ENCODE measurements at places on chromosomes 7 and 10.

GRCh38 chr7:102077081-102077480 is 209.6 kb upstream of the SH2B2 start:
- no peak for DNase-seq

- no peak for DNase-seq
Observed at GRCh38 chr7:145915679-145916078, 200.9 kb upstream of the CNTNAP2 start.

DNA sequence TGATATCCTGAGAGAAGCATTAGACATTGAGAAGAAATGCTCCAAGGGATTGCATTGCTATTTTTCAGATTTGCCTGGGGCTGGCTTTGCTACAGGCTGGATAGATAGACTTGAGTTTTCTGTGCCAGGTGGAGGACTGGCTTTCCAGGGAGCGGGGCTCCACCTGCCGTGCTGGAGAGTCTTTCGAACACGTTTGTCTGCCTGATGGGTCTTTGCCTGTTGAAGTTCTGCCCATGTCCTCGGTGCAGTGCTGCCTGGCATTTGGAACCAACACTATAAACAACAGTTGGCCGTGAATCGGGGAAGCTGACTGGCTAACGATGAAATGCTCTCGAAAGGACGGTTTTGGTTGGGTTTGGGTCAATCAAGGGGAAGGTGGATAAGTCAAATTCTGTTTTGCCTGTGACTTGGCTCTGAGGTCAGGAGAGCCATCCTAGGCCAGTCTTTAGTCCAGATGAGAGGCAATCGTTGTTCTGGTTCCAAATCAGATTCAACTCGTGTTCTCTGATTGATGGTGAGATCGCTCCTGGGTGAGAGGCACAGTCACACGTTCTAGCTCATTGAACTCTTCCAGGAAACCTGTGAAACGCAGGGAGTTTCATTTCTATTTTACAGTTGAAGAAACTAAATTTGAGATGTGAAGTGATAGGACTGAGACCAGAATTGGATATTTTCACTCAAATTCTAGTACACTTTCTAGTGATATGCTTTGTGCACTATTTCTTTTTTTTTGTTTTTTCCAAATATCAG is 599.0 kb downstream of the TYW1 start:
- no peak for DNase-seq

DNA sequence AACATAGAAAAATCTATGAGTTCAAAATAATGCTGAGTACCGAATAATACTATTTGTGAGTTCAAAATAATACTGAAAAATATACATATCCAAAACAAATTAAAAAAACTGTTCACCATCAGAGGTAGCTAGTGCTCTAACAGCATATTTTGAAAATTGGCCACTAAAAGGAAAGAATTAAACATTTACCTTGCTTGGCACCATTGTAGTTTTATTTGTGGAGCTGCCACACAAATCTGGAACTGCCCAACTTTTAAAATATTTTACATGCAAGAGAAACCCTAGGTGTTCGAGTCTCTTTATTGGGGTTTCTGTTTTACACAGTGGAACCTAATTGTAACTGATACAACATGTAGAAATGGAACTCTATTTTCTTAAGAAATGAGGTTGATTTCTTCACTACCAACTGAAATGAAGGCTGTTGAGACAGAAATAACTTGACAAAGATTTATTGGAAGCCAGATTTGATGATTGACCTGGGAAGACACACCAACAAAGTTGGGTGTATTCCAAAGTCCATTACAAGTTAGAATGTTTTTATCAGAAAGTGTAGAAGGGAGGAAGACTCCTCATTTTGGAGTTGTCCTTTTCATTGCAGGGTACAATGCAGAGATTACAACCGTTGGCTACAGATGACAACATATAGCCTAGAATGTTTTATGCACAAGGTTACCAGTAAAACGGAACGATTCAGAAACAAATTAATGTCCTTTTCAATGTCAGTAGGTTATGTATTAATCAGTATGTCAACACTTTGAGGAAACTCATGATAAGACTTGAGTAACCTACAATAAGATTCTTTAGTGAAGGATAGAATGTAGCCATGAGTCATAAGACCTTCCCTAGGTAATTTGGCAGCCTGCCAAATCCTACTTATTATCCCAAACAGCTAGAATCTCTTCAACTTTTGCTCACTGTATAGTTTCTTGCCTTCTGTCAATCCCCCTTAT is 73.8 kb upstream of the PAPSS2 start:
- no peak for DNase-seq

GRCh38 chr10:30056281-30056680 is 3.1 kb downstream of the JCAD start:
- DNase-seq: no peak

DNA sequence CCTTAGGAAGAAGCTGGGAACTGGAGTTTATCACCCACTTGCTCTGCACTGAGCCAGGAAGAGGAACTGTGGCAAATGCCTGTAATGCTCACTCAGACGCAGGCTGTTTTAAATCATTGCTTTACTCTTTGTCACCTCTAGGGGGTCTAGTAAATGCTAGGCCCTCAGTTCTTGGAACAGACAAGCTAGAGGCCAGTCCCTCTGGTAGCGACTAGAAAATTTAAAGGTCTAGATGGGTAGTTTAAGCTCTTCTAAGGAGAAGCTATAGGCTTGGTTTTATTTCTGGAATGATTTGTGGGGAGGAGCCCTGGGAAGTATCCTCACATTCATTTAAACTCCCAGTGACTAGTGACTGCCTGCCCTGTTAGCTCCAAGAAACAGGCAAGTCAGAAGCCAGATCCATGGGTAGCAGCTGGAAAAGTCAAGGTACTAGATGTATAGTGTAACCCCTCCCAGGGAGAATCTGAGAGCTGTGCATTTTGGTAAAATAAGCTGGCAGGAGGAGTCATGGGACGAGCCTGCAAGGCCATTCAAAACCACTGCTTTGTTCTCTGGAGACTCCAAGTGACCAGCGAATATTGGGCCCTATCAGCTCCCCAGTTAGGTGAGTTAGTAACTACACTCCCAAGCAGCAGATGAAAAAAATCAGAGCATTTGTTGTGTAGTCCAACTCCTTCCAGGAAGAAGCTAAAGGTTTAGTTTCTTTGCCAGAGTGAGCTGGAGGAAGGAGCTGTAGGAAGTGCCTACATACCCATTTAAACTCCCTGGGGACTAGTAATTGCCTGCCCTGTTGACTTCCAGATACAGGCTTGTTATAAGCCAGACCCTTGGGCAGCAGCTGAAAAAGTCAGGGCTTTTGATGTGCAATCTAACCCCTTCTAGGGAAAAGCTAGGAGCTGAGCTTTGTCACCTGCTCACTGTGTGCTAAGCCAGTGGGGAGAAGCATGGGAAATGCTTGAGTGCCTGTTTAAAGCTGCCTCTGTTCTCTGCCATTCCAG is 68.9 kb downstream of the DYNC1I1 start:
- no peak for DNase-seq

- no peak for DNase-seq
Observed at GRCh38 chr7:97381815-97382554, 264.5 kb downstream of the SDHAF3 start.

- DNase-seq: no peak
Observed at GRCh38 chr10:23442936-23443335, 4.1 kb downstream of the OTUD1 start.

GRCh38 chr10:63155388-63156020 is 22.4 kb downstream of the NRBF2 start:
- no peak for DNase-seq

GRCh38 chr7:79455173-79455790 is 1.8 kb upstream of the MAGI2 start:
- no peak for DNase-seq

DNA sequence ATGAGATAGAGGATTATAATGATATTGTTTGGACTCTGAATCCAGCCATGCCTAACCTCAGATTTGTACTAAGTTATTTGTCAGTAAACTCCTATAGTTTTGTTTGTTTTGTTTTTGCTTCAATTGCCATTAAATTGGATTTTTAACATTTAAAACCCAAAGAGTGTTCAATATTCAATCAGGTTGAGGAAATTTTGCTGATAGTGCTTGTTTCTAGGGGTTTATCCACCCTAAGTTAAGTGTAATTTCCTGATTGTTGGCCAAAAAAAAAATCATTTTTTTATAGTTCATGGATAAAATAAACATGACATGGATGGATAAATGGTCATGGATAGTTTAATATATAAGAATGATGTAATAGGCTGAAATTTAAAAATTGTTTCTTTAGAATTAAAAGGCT is 11.4 kb upstream of the BET1 start:
- no peak for DNase-seq

GRCh38 chr10:31393844-31394243 is 74.8 kb downstream of the ZEB1 start:
- DNase-seq: no peak

- DNase-seq: no peak
Observed at GRCh38 chr10:95297402-95297801, 6.6 kb upstream of the PDLIM1 start.

DNA sequence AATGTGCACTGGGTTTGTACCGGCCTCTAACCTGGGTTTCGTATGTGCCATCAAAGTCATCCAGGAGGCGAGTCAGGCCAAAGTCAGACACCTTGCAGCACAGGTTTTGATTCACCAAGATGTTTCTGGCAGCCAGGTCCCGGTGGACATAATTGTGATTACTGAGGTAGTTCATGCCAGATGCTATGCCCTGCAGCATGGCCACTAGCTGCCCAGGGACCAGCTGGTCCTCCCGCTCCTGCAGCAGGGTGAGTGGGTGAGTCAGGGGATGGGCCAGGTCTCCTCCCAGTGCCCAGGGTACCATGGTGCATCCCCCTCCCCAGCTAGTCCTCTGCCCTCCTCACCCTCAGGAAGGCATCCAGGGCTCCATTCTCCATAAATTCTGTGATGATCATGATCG is 13.6 kb downstream of the ZYX start:
- no peak for DNase-seq

DNA sequence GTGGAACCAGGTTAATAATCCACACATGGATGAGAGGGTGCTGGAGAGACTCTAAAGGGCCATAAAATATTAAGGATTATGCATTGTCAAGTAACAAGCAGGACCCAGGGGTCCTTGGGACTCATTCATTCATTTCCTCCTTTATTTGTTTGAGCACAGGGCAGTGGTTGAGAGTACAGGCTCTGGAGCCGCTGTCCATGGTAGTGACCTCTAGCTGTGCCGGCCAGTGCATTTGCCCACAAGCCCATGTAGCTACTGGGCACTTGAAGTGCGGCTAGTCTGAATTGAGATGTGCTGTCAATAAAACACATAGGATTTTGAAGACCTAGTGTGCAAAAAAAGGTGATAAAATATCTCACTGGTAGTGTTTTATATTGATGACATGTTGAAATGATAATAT is 137.6 kb downstream of the C10orf105 start:
- DNase-seq: no peak

DNA sequence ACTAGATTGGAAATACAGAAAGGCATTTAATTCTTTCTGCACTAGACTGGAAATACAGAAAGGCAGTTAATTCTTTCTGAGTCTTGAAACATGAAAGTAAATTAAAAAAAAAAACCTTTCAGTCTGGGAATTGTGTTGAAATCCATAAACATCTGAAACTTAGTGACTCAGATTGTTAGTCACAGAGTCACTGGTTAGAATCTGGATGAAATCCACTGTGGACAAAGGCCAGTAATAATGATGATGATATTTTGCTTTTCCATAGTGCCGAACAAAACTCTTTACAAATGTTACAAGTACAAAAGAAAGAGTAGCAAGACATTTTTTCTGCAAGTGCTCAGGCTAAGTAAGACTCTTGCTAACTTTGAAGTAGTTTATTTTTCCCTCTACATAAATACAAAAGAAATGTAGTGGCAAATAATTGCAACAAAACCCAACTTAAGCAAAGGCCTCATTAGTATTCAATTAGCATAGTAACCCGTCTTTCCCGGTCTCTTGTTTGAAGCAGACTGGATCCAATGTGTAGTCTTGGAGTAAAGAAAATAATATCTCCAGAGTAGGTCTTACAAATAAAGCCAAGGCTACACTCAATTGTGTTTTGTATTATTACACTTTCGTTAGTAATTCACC is 5.8 kb upstream of the PRTFDC1 start:
- no peak for DNase-seq

DNA sequence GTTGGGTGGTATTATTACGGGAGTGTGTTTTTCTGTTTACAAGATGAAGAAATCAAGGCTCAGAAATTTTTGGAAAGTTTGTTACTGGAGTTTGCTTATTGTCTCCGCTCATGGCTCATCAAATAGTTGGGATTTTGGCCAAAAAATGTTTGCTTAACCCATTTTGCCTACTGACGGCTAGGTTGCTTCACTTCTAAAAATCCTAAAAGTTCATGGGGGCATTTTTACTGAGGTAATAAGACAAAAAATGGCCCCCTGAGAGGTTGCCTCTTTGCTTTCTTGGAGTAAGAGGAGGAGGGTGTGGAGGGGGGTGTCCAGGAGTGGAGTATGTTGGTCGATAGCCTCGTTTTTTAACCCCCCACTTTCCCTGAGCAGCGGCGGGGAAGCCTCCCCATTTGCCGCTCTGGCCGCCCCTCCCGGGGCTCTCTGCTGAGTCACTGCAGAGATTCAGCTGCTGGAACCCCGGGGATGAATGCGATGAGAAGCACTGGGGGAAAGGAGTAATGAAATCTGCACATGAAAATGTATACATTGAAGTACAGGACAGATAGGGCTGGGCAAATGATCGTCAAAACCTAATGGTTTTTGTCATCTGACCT is 1.5 kb downstream of the MEST start:
- DNase-seq: no peak

DNA sequence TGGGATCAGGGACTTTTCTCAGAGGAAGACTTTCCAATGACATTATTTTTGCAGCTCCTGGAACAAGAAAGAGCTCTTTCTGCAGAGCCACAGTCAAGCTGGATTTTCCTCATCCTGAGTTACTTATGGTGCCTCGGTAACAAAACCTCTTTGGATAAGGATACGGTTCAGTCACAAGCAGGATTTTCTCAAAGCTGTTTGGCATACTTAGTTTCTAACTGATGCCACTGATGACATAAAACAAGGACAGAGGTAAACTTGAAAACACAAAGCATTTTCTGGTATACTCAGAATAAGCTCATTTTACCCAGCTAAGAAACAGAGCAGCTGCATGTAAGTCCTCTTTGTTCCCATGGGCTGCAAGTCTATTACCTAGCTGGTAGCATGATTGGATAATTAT is 340.9 kb upstream of the MEOX2 start:
- DNase-seq: no peak

GRCh38 chr10:98417481-98417959 is 2.5 kb upstream of the PYROXD2 start:
- DNase-seq: no peak
